ENCODE measurements at places on chromosomes 4 and X. TPM values are rescaled to one million over a fixed set of nuclear protein-coding genes. Genes with fewer than 3 reads are reported as not detected.

The EMCN gene
- total RNA-seq: 13.2 TPM

DNA sequence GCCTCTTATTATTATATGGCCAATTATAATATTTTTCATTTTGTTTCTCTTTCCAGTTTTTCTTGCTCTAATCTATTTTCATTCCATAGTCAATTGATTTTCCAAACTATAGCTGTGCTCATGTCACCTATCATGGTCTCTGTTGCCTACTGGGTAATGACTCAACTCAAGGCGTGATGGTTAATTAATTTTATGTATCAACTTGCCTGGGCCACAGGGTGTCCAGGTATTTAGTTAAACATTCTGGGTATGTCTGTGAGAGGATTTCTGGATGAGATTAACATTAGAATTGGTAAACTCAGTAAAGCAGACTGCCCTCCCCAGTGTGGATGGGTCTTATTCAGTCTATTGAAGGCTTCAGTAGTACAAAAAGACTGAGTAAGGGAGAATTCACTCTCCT, 9.9 kb downstream of the FHIP1A start:
- H3K27ac ChIP-seq: no peak overlapping the region
- H3K27me3 ChIP-seq: no peaks in the 10 kb centered on the region
- H3K4me3 ChIP-seq: no peak overlapping the region
- no peaks in the 10 kb centered on the region for H3K36me3 ChIP-seq
- no peak for DNase-seq

- no peak overlapping the region for H3K27ac ChIP-seq
- no peak overlapping the region for H3K4me3 ChIP-seq
- DNase-seq: no peak
- H3K27me3 ChIP-seq: no peaks in the 10 kb centered on the region
- H3K36me3 ChIP-seq: no peaks in the 10 kb centered on the region
Observed at GRCh38 chrX:126394681-126395080, 157.9 kb downstream of the DCAF12L1 start.

- H3K4me1 ChIP-seq: no peaks in the 10 kb centered on the region
- H3K36me3 ChIP-seq: peaks cover 4% of the 10 kb centered on the region
- H3K27me3 ChIP-seq: no peaks in the 10 kb centered on the region
- H3K27ac ChIP-seq: no peak overlapping the region
- no peak for DNase-seq
Observed at GRCh38 chr4:94277534-94277933, 65.1 kb downstream of the HPGDS start.

The GPRASP2 gene
- 4.8 TPM for total RNA-seq

GRCh38 chr4:100935090-100935489, 412.2 kb downstream of the PPP3CA start:
- H3K27ac ChIP-seq: no peak overlapping the region
- DNase-seq: no peak

The MAPK10 gene
- 20.7 TPM for total RNA-seq

DNA sequence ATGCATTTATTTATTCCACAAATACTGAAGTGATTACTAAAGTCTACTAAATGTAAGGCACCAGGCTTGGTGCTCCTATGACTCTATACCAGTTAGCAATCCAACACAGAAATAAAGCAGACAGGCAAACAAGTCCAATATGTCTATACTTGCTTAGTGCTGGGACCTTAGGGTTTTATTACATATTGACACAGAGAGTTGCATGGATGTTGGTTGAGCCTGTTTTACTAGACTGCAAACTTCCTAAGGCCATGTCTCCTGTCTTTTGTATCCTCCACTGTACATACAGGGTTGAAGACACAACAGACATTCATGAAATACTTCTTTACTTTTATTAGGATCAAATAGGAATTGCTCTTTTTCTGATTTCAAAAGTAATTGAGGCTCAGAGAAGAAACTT, 69.0 kb downstream of the LNX1 start:
- H3K4me1 ChIP-seq: no peaks in the 10 kb centered on the region
- no peaks in the 10 kb centered on the region for H3K36me3 ChIP-seq
- no peak for DNase-seq
- H3K4me3 ChIP-seq: no peak overlapping the region

DNA sequence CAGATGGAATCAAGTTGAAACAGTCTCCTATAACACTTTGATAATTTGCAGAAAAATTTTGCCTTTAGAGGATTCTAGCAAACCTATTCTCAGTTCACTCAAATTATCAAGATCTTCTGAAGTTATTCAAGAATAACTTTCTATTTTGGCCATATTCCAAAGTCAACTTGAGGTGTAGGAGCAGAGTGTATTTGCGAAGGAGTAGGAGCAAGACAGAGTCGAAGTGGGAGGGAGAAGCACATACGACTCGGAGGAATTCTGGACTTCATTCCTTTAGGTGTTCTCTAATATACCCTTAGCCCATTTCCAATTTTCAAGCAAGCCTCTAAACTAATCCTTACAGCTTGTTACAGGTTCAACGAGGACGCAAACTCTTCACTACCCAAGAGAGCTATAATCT, 252.9 kb downstream of the GPM6A start:
- H3K36me3 ChIP-seq: no peaks in the 10 kb centered on the region
- H3K27ac ChIP-seq: no peak overlapping the region
- H3K4me1 ChIP-seq: no peaks in the 10 kb centered on the region
- DNase-seq: no peak

DNA sequence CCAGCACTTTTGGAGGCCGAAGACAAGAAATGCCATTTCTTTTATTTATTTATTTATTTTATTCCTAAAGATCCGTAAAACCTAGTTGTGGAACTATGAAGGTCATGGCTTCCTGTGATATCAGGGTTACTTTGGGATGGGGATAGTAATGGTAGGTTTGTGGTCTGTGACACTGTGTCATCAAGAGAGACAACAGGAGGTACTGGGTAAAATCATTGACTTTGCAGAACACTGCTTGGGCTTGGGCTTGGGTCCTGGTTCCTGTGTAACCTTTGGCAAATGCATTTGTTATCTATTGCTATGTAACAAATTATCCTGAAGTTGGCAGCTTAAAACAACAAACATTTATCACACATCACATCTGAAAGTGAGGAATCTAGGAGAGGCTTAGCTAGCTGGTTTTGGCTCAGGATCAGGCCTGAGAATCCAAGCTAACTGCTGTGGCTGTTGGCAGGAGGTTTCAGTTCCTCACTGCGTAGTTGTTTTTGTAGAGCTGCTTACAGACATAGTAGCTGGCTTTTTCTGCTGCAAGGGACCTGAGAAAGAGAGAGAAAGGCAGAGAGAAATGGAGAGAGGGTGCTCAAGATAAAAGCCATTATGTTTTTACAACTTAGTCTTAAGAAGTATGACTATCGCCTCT, 576.4 kb upstream of the SLIT2 start:
- H3K4me1 ChIP-seq: no peaks in the 10 kb centered on the region
- no peaks in the 10 kb centered on the region for H3K36me3 ChIP-seq
- H3K27me3 ChIP-seq: no peaks in the 10 kb centered on the region
- no peak overlapping the region for H3K27ac ChIP-seq

- no peaks in the 10 kb centered on the region for H3K36me3 ChIP-seq
- no peak overlapping the region for H3K27ac ChIP-seq
- no peaks in the 10 kb centered on the region for H3K27me3 ChIP-seq
- H3K4me3 ChIP-seq: no peak overlapping the region
- DNase-seq: no peak
Observed at GRCh38 chr4:73922766-73923630, 53.8 kb downstream of the CXCL1 start.

The CITED1 gene
- not detected for total RNA-seq

The CT45A5 gene
- total RNA-seq: not detected

DNA sequence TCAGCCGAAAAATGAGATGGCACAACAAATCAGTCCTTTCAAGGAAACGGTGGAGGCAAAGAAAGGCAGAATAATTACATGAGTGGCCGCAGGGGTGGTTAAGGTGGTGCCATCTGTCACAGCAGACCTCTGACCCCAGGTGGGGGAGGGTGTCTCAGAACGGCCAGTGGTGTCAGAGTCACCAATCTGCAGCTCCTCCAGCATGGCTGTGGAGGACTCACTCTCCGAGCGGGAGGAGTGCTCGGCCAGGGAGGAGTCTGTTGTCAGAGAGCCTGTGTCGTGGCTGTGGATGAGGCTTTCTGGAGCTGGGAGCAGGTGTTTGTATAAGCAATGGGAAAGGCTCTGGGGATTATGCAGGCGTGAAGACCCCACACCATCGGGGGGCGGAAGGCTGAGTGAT, 130.3 kb upstream of the PDLIM3 start:
- no peaks in the 10 kb centered on the region for H3K4me1 ChIP-seq
- H3K27me3 ChIP-seq: no peaks in the 10 kb centered on the region
- no peak overlapping the region for H3K27ac ChIP-seq
- no peak for DNase-seq
- H3K36me3 ChIP-seq: peaks cover 17% of the 10 kb centered on the region

DNA sequence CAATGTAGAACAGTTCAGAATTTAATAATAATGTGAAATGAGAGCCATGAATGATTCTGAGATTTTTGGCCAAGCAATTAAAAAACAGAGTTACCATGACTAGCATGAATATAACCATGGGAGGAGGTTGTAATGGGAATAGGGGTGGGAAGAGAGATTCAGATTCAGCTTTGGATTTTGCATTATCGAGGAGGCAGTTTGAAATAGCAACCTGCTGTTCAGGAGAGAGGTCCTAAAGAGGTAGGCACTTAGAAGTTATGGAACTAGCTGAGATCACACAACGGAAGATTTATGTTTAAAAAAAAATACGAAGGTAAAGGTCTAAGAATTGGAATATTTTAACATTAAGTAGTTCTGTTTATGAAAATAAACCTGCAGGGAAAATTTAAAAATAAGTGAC, 124.4 kb upstream of the TECRL start:
- H3K27ac ChIP-seq: no peak overlapping the region
- no peaks in the 10 kb centered on the region for H3K36me3 ChIP-seq
- no peaks in the 10 kb centered on the region for H3K27me3 ChIP-seq
- DNase-seq: no peak

- H3K27ac ChIP-seq: peak within 1 kb of the TSS; percentile 91
- no peaks in the 10 kb centered on the region for H3K36me3 ChIP-seq
- H3K4me1 ChIP-seq: peaks cover 5% of the 10 kb centered on the region
- DNase-seq: peak; percentile 77
- H3K4me3 ChIP-seq: peak within 1 kb of the TSS; percentile 46
Observed at GRCh38 chrX:119943185-119943988, at the start of gene NKAP. TSS of gene NKAP (minus strand) at chrX:119943751. CDS start at chrX:119943605, 146 bp downstream.

DNA sequence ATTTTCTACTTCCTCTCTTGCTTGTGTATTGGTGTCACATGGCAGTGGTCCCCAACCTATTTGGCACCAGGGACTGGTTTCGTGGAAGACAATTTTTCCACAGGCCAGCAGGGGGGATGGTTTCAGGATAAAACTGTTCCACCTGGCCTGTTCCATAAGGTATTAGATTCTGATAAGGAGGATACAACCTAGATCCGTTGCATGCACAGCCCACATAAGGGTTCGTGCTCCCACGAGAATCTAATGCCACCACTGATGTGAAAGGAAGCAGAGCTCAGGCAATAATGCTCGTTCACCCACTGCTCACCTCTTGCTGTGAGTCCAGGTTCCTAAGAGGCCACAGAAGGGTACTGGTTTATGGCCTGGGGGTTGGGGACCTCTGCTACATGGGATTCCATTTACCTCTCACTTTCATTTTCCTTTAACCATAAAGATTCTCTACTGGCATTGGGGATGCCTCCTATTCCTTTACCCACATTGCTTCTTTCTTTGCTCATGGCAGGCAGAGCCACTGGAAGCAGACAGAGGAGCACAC, 38.1 kb downstream of the SEC31A start:
- DNase-seq: no peak
- H3K27ac ChIP-seq: no peak overlapping the region
- no peak overlapping the region for H3K4me3 ChIP-seq
- H3K27me3 ChIP-seq: no peaks in the 10 kb centered on the region

DNA sequence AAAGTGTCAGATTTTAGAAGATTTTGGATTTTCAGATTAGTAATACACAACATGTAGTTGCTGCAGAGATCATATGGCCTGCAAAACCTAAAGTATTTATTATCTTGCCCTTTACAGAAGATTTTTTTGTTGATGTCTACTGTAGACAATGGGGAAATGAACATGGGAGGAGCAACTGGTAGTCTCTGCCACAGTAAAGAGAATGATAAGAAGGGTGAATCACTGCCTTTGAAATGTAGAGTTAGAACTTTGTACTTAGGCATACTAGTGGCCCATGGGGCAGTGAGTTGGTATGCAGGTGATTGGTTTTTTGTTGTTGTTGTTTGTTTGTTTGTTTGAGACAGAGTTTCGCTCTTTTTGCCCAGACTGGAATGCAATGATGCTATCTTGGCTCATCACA, 50.1 kb downstream of the GAB1 start:
- no peak for DNase-seq
- H3K36me3 ChIP-seq: no peaks in the 10 kb centered on the region
- no peaks in the 10 kb centered on the region for H3K27me3 ChIP-seq
- no peak overlapping the region for H3K4me3 ChIP-seq

DNA sequence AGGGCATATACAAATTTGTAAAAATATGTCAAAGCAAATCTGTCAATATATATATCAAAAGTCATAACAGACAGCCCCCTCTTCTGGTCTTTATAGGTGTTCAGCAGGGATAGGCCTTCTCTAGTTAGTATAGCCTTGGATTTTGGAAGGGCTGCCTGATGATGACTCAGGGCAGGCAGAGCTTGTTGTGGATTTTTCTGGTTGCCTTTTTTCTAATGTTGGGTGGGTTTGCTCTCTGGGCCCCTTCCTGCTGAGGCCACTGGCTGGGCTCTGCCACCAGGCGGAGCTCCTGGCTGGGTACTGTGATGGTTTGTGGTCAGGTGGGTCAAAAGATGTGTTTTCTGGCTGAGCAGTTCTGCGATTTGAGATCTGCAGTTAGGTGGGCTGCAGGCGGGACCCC, 294.2 kb downstream of the GRIA2 start:
- H3K4me1 ChIP-seq: no peaks in the 10 kb centered on the region
- H3K36me3 ChIP-seq: no peaks in the 10 kb centered on the region
- no peak for DNase-seq

GRCh38 chrX:136390921-136391320, 90.2 kb downstream of the ADGRG4 start:
- no peak overlapping the region for H3K27ac ChIP-seq
- H3K4me1 ChIP-seq: no peaks in the 10 kb centered on the region
- H3K36me3 ChIP-seq: no peaks in the 10 kb centered on the region
- DNase-seq: no peak
- H3K27me3 ChIP-seq: no peaks in the 10 kb centered on the region

GRCh38 chr4:146274774-146275173, 60.4 kb downstream of the REELD1 start:
- H3K36me3 ChIP-seq: no peaks in the 10 kb centered on the region
- H3K27me3 ChIP-seq: no peaks in the 10 kb centered on the region
- H3K4me3 ChIP-seq: no peak overlapping the region

- H3K27me3 ChIP-seq: no peaks in the 10 kb centered on the region
- peak overlapping the region; percentile 83 for H3K27ac ChIP-seq
- DNase-seq: no peak
- no peaks in the 10 kb centered on the region for H3K36me3 ChIP-seq
Observed at GRCh38 chr4:147617841-147618691, 869 bp downstream of the TMEM184C start.

The FAM114A1 gene
- 89.4 TPM for total RNA-seq

The SMARCA1 gene
- total RNA-seq: 41.9 TPM

The PF4V1 gene
- not detected for total RNA-seq

- H3K27ac ChIP-seq: no peak overlapping the region
- no peaks in the 10 kb centered on the region for H3K4me1 ChIP-seq
- no peaks in the 10 kb centered on the region for H3K27me3 ChIP-seq
- no peaks in the 10 kb centered on the region for H3K36me3 ChIP-seq
- H3K4me3 ChIP-seq: no peak overlapping the region
Observed at GRCh38 chrX:13570261-13570605, 832 bp downstream of the EGFL6 start.

The SLC4A4 gene
- total RNA-seq: 3.7 TPM
